CD8-positive, alpha-beta memory T cell (primary cell): ENCODE measurements at places on chromosomes 11 and 22. TPM values are rescaled to one million over a fixed set of nuclear protein-coding genes. Genes with fewer than 3 reads are reported as not detected.
A peak's percentile ranks its signal among the peaks of the same experiment; 100 is the strongest.

DNA sequence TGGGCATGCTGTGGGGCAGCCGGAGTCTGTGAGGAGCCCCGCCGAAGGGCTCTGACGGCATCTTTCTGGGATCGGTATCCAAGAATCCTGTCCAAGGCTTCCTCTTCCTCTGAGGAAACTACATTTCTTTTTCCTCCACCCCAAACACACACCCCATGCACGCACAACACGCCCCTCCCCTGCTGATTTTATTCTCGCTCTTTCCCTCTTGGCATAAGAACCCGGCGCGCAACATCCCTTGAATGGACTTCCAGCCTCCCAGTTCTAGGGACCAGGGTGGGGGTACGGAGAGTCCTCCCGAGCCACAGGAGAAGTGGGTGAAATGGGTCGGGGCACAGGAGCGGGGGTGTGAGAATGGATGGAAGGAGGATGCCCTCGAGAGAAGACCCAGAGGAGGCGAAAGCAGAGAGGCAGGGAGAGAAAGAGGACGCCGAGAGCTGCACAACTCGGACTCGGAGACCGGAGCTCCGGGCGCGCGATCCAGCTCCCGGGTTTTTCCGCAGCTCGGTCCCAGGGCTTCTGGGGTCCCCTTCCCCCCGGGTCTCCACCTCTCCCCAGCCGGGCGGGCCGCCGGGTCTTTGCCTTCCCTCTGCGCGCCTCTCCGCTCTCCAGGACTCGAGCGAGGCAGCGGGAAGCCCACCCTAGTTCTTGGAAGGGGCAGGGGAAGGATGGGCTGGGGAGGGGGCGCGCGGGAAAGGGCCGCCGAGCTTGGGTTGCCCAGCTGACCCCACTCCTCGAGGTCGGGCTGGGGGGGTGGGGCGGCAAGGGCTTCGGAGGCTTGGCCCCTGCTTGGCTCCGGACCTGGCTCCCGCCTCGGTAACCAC, 1.5 kb upstream of the LARGE1 start:
- no peak overlapping the region for H3K27ac ChIP-seq
- no peaks in the 10 kb centered on the region for H3K36me3 ChIP-seq

DNA sequence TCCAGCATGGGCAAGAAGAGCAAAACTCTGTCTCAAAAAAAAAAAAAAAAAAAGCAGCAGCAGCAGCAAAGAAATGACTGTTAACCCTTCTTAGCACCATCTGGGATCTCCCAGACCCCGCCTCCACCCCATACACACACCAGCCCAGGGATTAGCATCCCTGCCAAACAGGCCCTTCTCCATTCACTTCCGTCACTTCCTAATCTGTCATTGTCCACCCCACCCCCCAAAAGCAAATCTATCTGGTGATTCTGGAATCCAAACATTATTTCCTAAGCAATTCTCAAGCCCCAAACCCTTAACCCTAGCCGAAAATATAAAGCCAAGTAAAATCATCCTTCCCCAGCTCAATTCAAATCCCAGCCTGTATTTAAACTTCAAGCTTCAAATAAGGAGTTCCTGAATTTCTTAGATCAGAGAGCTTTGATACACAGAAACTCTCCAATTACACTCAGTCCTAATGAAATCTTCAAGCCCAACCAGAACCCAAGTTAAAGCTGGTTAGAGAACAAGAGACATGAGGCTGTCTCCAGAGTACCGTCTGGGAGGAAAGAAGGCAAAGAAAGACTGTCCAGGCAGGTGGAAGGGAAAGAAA, 6.0 kb upstream of the AHNAK start:
- no peaks in the 10 kb centered on the region for H3K27me3 ChIP-seq
- peaks cover 76% of the 10 kb centered on the region for H3K4me1 ChIP-seq
- no peaks in the 10 kb centered on the region for H3K36me3 ChIP-seq

DNA sequence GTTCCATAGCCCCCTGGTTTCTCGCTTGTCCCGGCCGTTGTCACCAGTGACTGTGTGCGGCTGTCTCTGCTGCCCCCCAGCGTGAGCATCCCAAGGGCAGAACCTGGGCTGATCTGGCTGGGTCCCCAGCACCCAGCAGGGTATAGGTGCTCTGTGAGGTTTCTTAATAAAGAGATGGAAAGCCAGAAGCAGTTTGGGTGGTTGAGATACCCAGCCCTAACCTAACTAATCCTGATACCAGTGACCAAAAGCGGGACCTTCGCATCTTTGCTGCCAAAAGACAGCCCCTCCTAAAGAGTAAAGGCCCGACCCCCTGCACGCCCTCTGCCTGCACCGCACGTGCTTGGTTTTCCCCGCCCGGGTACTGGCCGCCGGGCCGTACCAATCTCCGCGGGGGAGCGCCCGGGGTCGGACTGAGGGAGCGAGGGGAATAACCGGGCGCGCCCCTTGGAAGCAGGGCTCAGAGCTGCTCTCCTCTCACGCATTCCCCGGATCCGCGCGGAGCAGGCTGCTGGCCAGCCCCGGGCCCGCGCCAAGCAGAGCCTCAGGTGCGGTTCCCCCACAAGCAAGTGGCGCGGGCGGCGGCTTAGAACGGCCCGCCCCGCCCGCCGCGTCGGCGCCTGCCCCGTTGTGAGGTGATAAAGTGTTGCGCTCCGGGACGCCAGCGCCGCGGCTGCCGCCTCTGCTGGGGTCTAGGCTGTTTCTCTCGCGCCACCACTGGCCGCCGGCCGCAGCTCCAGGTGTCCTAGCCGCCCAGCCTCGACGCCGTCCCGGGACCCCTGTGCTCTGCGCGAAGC, at the start of gene DGAT2:
Gene DGAT2, plus strand, starts transcription at position 667 of the 797 bp plus-strand sequence. CDS start 214 bp downstream, outside the sequence.
- peak; percentile 53 for DNase-seq
- peak within 1 kb of the TSS; percentile 54 for H3K4me3 ChIP-seq
- no peaks in the 10 kb centered on the region for H3K27me3 ChIP-seq
- no peaks in the 10 kb centered on the region for H3K36me3 ChIP-seq
- H3K4me1 ChIP-seq: peaks cover 19% of the 10 kb centered on the region

GRCh38 chr11:117814766-117815261, 9.7 kb downstream of the FXYD2 start:
- H3K27me3 ChIP-seq: no peaks in the 10 kb centered on the region
- H3K27ac ChIP-seq: peak overlapping the region; percentile 65
- H3K4me1 ChIP-seq: peaks cover 45% of the 10 kb centered on the region
- peak; percentile 85 for DNase-seq

GRCh38 chr22:30731658-30732057, 37.0 kb downstream of the OSBP2 start:
- no peaks in the 10 kb centered on the region for H3K4me1 ChIP-seq
- H3K36me3 ChIP-seq: no peaks in the 10 kb centered on the region
- no peak for DNase-seq
- no peaks in the 10 kb centered on the region for H3K27me3 ChIP-seq

GRCh38 chr11:57639321-57640067, 10.2 kb downstream of the YPEL4 start:
- H3K4me1 ChIP-seq: peaks cover 6% of the 10 kb centered on the region
- DNase-seq: no peak
- peak overlapping the region; percentile 67 for H3K4me3 ChIP-seq

The BRD1 gene
- 32.9 TPM for total RNA-seq

The HMBS gene
- total RNA-seq: 38.4 TPM

The CALCB gene
- total RNA-seq: 0.35 TPM

The PNPLA5 gene
- total RNA-seq: not detected

The RIBC2 gene
- total RNA-seq: 10.4 TPM

The SYT12 gene
- total RNA-seq: not detected
